Left hindlimb (tissue), 1 donor: ENCODE measurements at places on chromosomes 5 and 9.

- DNase-seq = no peak
Measured at GRCh38 chr5:130885027-130885426, 280.0 kb downstream of the HINT1 start.

DNA sequence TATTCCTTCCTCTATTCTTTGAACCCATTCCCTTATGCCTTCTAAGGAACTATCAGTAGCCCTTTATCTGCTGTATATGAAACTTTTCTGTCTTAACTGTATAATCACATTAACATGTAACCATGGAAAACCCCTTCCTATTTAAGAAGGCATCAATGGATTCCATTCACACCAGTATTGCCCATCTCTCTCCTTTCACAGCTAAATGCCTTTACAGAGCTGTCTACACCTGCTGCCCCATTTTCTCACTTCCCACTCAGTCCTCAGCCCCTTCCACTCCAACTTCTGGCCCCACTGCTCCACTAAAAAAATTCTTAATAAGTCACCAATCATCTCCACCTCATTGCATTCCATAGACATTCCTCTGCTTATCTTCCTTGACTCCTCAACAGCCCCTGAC lies 50.8 kb downstream of the SEC61B start:
- DNase-seq = no peak

GRCh38 chr5:104297076-104297475 lies 734.5 kb upstream of the NUDT12 start:
- no peak for DNase-seq

DNA sequence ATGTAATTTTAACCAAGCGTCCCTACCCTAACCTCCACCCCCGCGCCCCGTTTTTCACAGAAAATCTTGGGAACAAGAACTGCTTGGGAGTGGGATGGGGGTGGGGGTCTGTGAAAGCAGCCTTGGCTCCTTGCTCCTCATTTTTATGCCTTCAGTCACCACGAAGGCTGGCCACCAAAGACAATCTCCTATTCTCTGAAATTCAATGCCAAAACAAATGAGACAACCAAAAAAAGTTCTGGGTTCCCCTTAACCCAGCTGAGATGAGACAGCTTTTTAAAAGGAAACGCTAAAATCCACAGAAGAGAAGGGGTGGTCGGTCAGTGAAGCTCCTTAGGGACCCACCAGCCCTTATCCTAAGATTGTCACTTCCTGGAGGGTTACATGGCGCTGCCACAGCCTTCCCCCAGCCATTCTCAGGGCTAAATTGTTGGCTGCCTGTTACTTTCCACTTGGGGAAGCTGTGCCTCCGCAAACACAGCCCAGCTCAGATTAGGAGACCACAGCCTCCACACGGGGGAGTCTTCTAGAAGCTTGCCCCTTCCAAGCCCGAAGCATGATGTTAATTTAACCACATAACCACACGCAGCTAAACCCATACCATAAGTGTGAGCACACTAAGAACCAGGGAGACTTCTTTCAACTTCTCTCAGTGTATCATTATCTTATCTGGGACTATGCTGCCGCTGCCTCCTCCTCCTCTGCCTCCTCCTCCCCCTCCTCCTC lies 136.3 kb downstream of the FOXD1 start:
- peak; percentile 77 for DNase-seq

- DNase-seq = no peak
Measured at GRCh38 chr5:72041654-72042053, 65.6 kb upstream of the MAP1B start.

GRCh38 chr9:107404161-107404560 lies 85.4 kb downstream of the KLF4 start:
- no peak for DNase-seq

GRCh38 chr9:131227112-131227958 lies 49.0 kb downstream of the FAM78A start:
- no peak for DNase-seq

DNA sequence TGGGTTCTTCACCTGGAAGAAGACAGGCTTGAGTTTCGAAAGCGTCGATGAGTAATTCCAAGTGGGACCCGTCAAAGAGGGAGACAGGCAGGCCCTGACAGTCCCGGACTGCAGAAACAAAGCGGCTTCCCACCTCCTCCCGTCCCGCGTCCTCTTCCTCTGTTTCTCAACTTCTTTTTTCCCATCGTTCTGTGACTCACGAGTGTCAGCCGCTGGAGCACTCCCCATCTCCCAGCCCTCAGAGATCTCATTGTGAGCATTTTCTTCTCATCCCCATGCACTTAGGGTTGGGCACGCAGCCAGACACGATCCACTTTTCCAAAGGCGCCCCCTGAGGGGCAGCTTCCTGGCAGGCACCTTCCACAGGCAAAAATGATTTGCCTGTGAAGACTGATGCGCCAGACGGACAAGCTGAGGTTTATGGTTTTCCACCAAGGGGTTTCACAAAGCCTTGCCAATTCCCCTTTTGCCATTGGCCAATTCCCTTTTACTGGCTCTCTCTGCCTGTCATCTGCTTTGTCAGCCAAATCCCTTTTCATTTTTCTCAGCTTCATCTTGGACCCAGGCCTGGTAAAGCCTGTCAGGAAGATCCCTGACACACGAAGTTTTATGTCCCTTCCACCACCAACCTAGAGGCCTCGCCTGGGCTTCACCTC lies 86.5 kb upstream of the ANKRD55 start:
- DNase-seq = peak; percentile 70
